LNCaP clone FGC (cell line): ENCODE measurements at places on chromosomes 11 and 22.

- no peak for DNase-seq
Measured at GRCh38 chr11:134727204-134727603, 315.2 kb upstream of the B3GAT1 start.

GRCh38 chr22:24156141-24156912 lies 25.0 kb upstream of the SUSD2 start:
- DNase-seq: no peak

DNA sequence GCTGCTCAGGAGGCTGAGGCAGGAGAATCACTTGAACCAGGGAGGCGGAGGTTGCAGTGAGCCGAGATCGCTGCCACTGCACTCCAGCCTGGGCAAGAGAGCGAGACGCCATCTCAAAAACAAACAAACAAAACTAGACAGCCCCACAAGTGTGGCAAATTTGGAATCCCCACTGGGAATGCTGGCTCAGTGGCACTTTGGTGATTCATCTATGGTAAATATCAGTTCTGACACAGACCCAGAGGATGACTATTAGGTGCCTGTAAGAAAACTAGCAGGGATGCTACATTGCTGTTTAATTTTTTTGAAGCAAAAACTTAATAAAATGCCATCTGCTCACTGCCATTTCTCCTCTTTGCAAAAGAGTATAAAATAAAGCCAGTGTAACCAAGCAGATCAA lies 107.9 kb downstream of the NAT10 start:
- DNase-seq: no peak

- DNase-seq: peak; percentile 31
Measured at GRCh38 chr11:97389270-97389669, 999.5 kb downstream of the JRKL start.

- DNase-seq: no peak
Measured at GRCh38 chr22:44398856-44399837, 86.4 kb upstream of the SHISAL1 start.

DNA sequence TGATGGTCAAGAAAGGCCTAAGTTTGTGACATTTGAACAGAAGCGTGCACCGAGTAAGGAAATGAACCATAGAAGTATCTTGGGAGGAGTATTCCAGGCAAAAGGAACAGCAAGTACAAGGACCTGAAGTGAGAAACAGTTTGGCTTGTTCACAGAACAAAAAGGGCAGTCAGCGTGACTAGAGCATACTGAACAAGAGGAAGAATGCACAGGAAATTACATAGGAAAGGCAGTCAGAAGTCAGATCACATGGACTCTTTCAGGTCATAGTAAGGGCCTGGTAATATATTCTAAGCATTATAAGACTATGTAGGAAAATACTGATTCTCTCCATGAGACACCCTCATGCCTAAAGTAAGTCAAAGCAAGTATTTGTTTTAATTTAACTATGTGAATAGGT lies 52.3 kb upstream of the GAB2 start:
- DNase-seq: no peak

GRCh38 chr11:18264035-18264434 lies 2.0 kb upstream of the SAA1 start:
- no peak for DNase-seq

- no peak for DNase-seq
Measured at GRCh38 chr22:33337524-33337923, 279.3 kb upstream of the SYN3 start.

- no peak for DNase-seq
Measured at GRCh38 chr11:74676596-74676995, 54.6 kb downstream of the CHRDL2 start.

- DNase-seq: peak; percentile 98
Measured at GRCh38 chr11:56716379-56716854, 17.5 kb downstream of the OR9G1 start.

GRCh38 chr11:72179049-72179803 lies 12.7 kb upstream of the FOLR1 start:
- DNase-seq: no peak

- DNase-seq: no peak
Measured at GRCh38 chr11:95592471-95592870, 197.1 kb downstream of the FAM76B start.

GRCh38 chr11:41051919-41052635 lies 407.4 kb downstream of the LRRC4C start:
- DNase-seq: no peak

GRCh38 chr22:46860562-46860961 lies 98.1 kb downstream of the TBC1D22A start:
- no peak for DNase-seq

GRCh38 chr11:250740-251299 lies 14.0 kb downstream of the PSMD13 start:
- no peak for DNase-seq

DNA sequence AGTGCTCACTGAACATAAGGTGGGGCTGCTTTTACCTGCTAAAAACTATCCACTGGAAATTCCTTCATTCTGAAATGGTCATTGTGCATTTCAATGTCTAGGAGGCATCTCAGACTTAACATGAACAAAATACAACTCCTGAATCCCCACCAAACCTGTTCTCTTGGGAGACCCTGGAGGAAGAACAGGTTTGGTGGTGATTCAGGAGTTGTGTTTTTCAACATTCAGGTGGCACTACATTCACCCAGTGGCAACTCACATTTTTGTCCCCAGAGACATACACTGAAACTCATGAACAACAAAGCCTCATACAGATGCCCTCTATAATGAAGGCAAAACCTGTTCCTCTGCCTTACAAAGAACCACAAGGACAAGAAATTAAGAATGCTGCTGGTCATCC lies 64.3 kb upstream of the CYP2D6 start:
- no peak for DNase-seq

- DNase-seq: no peak
Measured at GRCh38 chr22:28857288-28857687, 26.1 kb upstream of the ZNRF3 start.

GRCh38 chr11:96624126-96624525 lies 234.3 kb downstream of the JRKL start:
- no peak for DNase-seq

DNA sequence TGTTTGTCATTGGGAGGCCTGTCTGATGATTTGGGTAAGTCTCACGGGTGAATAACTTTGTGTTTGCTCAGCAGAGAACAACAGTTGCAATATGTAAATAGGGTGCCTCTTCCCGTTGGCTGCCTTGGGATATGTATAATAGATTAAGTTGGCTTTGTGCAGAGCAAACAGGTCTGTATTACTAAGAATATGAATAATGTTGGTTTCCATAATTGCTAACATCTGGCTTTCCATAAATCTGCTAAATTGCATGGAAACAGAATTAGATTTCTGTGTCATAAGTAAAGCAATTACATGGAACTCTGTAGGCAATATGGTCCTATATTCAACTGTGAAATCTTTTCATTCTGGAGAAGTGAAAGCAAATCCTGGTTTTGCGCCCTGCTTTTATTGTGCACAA lies 636.0 kb upstream of the ANO5 start:
- no peak for DNase-seq

DNA sequence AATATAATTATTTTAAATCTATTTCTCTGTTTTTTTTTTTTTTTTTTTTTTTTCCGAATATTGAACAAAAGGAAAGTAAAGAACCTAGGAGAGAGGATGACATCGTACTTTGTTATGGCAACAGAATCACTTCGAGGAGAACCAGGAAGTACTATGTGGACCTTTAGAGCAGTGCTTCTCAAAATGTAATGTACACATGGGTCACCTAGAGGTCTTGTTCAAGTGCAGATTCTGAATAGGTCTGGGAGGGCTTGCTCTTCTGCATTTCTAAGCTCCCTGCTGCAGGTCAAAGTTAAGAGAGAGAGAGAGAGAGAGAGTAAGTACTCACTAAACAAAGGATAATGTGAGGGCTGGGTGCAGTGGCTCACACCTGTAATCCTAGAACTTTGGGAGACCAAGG lies 419.5 kb upstream of the TENM4 start:
- no peak for DNase-seq

DNA sequence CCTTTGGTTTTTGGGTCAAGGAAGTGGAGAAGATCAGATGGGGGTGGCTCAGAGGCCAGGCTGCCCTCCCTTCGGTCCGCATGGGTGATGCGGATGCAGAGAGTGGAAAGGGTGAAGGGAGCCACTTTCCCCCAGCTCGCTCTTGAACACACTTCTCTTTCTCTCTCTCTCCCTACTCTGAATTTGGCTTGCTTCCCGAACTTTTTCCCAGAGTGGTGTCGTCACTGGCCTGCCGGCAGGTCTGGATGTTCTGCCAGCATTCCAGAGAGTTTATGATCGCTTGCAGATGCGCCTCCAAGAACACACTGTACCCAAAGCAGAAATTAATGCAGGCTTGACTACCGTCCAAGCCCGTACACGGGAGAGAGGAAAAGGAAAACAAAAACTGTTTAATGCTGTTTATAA lies 103.2 kb downstream of the ZBTB16 start:
- peak; percentile 100 for DNase-seq
